ENCODE measurements at places on chromosomes 2 and 18. TPM values are rescaled to one million over a fixed set of nuclear protein-coding genes. Genes with fewer than 3 reads are reported as not detected.

DNA sequence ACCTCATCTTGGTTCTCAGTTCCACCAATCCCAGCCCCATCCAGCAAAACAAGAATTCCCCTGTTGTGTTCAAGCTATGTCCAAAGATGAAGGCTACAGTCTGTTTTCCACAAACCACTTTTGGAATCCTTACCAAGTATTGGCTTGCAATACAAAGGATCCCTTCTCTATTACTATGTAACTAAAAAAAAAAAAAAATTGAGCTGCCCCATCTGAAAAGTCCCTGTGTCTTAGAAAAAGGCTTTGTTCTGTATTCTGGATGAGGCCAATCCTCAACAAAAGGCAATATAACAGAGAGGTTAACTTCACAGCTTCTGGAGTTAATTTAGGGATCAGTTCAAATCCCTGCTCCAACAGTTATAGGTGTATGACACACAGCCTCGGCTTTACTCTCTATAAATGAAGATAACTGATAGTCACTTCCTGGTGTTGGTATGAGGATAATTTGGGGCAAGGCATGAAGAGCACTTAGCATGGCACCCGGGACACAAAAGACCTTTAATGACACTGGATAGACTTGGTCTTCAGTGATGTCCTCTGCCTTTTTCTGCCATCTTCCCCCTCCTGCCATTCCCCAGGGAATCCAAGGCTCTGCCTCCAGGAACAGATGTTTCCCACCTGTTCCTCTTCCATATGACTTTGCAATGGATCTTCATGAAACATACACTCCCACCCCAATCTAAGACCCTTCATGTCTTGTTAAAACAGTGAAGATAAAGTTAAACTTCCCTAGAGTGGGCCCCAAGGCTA lies 61.2 kb upstream of the ATL2 start:
- no peak for DNase-seq

DNA sequence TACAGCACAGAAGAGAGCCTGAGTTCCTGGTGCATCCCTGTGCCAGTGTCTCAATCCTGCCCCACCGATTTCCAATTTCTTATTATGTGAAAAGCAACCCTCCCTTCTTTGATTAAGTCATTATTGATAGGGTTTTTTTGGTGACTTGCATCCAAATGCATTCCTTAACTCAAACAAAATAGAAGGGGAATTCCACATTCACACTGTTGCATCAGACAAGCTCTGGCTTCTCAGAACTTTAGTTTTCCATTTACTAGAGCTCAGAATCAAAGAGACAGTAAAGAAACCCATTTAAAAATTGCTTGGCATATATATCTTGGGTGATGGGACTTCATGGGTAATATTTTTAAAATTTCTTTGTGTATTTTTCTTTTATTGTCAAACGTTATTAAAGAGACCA lies 13.8 kb upstream of the TMEM200C start:
- no peak for DNase-seq

Gene ACTR2
- polyA plus RNA-seq = 38.9 TPM

GRCh38 chr2:238703436-238703835 lies 144.4 kb upstream of the TWIST2 start:
- no peak for DNase-seq

Gene EPB41L3
- polyA plus RNA-seq = 2.8 TPM

Gene TFPI
- 15.5 TPM for polyA plus RNA-seq

DNA sequence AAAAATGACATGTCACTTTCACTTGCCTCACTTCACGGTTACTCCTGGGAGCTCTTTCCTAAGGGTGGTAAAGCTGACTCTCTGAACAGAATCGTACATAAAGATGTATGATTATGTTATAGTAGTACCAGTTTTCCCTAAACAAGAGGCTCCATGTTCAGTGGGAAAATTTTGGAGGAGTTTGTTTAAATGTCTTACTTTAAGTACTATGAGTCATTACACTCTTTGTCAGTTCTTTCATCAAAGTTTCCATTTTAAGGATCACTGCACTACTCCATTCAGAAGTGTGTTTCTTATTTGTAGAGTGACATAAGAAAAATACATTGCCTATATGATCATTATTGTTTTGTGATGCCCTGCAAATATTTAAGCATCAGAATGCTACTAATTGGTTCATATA lies 121.1 kb upstream of the FIGN start:
- DNase-seq = no peak

DNA sequence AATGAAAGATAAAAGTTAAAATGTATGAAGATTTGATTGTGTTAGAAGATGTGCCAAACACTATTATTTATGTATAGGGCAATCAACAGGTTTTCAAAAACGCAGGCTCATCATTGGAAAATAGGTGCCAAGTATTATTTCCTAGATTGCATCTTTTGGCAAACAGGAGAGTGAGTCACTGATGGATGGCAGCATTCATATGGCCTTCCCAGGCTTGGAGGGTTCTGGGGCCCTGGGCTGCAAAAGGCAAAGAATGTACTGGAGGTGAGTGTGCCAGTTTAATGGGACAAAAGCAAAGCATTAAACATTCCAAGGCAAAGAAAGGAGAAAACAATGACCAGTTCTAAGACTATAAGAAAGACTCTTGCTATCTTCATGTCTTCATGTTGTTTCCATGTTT lies 379.4 kb downstream of the RIT2 start:
- no peak for DNase-seq

Gene SLC5A7
- not detected for polyA plus RNA-seq

Gene SOWAHC
- 3.4 TPM for polyA plus RNA-seq

Gene ERICH2
- 0.24 TPM for polyA plus RNA-seq

- no peak for DNase-seq
These were observed 16.2 kb downstream of the EPB41L3 start for GRCh38 chr18:5527603-5528002.

- no peak for DNase-seq
These were observed 249.4 kb upstream of the HS6ST1 start for GRCh38 chr2:128568106-128568505.

GRCh38 chr2:60868589-60869273 lies 12.6 kb upstream of the REL start:
- DNase-seq = no peak

Gene RBM45
- 3.4 TPM for polyA plus RNA-seq

Gene KCNG2
- polyA plus RNA-seq = 0.04 TPM

Gene BCL2
- 8.3 TPM for polyA plus RNA-seq

- no peak for DNase-seq
These were observed 160.1 kb upstream of the LRP1B start for GRCh38 chr2:142290931-142291330.

DNA sequence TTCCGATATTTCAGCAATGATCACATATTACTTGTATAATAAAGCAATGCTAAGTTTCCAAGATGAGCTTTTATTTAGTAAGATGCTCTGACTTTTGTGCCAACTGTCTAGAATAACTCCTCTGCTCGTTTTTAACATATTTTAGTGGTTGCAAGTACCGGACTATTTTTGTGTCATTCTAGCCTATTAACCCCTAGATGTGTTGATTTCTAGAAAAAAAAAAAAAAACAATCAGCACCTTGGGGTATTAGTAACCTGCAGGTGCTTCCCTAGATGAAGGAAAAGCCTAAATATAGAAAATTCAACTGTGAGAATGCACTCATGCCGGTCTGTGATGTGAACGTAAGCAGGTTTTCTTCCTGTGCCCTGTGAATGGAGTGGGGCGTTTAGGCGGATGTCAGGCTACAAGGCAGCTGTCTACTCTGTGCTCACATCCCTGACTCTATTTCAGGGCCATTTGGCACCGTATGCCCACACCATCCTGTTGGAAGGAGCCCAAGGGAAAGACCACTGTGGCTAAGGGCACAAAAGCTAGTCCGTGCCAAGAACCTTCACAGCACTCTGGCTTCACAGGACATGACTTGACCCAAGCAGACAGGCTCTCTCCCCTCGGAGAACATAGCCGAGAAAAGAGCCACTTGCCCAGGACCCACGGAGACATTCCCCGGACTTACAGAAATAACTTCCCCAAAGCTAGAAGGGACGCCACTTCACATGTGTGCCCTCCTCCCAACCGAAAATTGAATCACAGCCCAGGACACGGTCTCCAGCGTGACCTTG lies 60.9 kb upstream of the AGAP1 start:
- no peak for DNase-seq

Gene SLC16A14
- polyA plus RNA-seq = 0.34 TPM

Gene CPLX4
- polyA plus RNA-seq = not detected

Gene CDH20
- 2.0 TPM for polyA plus RNA-seq

GRCh38 chr2:3606370-3607201 lies 11.7 kb downstream of the COLEC11 start:
- DNase-seq = no peak
